ENCODE measurements at places on chromosomes 3 and 15. TPM values are rescaled to one million over a fixed set of nuclear protein-coding genes. Genes with fewer than 3 reads are reported as not detected.
A peak's percentile ranks its signal among the peaks of the same experiment; 100 is the strongest.

GOLGA6L4 gene
- total RNA-seq, result 12.2 TPM

TMCO5A gene
- total RNA-seq, result not detected

STXBP5L gene
- 18.3 TPM for total RNA-seq

BUB1B gene
- not detected for total RNA-seq

CDHR4 gene
- total RNA-seq, result 37.7 TPM

PSTPIP1 gene
- 4.4 TPM for total RNA-seq

C3orf20 gene
- total RNA-seq, result 0.10 TPM

BLM gene
- 0.23 TPM for total RNA-seq

GP5 gene
- 0.13 TPM for total RNA-seq

ISLR gene
- total RNA-seq, result 246 TPM

LTK gene
- total RNA-seq, result 0.30 TPM

ROBO1 gene
- 48.3 TPM for total RNA-seq

- no peak overlapping the region for H3K27ac ChIP-seq
- no peaks in the 10 kb centered on the region for H3K27me3 ChIP-seq
Observed at GRCh38 chr15:75167588-75168350, 33.9 kb upstream of the C15orf39 start.

DNA sequence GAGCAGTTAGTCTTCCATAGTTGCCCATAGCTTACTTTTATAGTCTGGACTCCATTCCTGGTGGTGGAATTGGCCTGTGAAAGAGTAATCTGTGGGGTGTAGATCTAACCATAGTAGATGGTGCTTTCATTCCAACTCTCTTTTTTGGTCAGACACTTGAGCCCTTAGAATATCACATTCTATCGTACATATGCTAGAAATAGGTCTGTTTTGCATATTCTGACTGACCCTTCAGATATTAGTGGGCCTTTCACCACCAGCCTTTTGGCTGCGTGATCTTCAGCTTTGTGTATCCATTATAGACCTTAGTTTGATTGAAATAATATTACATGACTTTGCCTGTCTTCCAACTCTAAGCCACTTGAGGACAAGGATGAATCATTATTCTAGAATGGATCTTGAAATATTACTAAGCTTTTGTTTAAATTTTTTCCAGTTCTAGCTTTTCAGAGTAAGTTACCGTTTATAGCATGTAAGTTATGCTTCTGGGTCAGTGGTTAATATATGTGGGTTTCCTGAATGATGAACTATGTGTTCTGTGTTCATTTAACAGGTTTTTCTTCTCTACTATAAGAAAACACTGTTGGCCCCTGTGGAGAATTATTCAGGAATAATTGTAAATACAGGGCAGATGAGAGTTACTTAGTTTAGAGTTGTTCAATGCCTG lies 8.7 kb downstream of the RAB7A start:
- no peak for DNase-seq
- no peaks in the 10 kb centered on the region for H3K36me3 ChIP-seq
- H3K4me3 ChIP-seq, result no peak overlapping the region
- no peaks in the 10 kb centered on the region for H3K27me3 ChIP-seq

DNA sequence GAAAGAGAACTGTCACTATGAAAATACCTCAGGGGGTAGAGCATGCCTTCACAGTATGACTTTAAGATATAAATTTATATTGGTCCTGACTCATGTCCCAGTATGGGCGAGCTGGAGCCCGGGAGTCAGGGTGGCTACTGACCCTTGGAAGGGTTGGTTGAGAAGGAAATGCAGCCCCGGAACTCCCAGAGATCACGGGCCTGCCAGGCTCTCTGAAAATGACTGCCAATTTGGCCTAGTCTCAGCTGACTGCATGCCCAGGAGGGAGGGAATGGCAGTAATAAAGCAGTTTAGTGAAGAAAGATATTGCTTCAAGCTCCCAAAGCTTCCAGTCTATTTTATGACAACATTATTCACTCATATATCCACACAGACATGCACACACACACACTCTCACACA lies 299.0 kb downstream of the NR2F2 start:
- H3K4me1 ChIP-seq, result peaks cover 9% of the 10 kb centered on the region
- no peak overlapping the region for H3K27ac ChIP-seq
- no peaks in the 10 kb centered on the region for H3K27me3 ChIP-seq
- peak; percentile 32 for DNase-seq
- H3K4me3 ChIP-seq, result no peak overlapping the region

- H3K4me3 ChIP-seq, result no peak overlapping the region
- H3K4me1 ChIP-seq, result no peaks in the 10 kb centered on the region
- H3K27me3 ChIP-seq, result no peaks in the 10 kb centered on the region
- H3K36me3 ChIP-seq, result no peaks in the 10 kb centered on the region
- DNase-seq, result no peak
- H3K27ac ChIP-seq, result no peak overlapping the region
Observed at GRCh38 chr3:65559643-65560042, 479.1 kb downstream of the MAGI1 start.

GRCh38 chr3:127730171-127730570 lies 57.4 kb downstream of the ABTB1 start:
- H3K27me3 ChIP-seq, result no peaks in the 10 kb centered on the region
- peaks cover 9% of the 10 kb centered on the region for H3K4me1 ChIP-seq
- no peaks in the 10 kb centered on the region for H3K36me3 ChIP-seq

GRCh38 chr3:75687323-75687722 lies 23.2 kb downstream of the FRG2C start:
- no peaks in the 10 kb centered on the region for H3K4me1 ChIP-seq
- no peaks in the 10 kb centered on the region for H3K36me3 ChIP-seq
- H3K27ac ChIP-seq, result no peak overlapping the region

GRCh38 chr15:100834731-100835130 lies 44.9 kb upstream of the ALDH1A3 start:
- no peaks in the 10 kb centered on the region for H3K27me3 ChIP-seq
- H3K4me3 ChIP-seq, result no peak overlapping the region
- H3K36me3 ChIP-seq, result no peaks in the 10 kb centered on the region
- no peak for DNase-seq
- no peaks in the 10 kb centered on the region for H3K4me1 ChIP-seq

DNA sequence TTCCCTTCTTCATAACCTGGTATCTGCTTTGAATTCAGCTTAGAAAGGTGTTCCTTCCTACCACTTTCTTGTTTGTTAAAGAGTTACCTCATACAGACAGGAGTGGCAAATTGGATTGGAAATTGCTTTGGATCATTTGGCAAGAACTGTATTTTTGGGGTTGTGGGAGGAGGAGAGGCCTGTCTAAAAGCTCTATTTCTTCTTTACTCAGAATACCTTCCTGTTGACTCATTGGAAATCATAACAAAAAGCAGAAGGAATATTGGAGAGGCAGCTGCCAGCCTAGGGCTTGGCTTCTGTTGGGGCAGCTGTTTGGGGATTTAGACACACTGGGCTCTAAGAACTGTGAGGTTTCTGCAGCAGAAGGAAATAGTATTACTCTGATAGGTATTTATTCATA lies 14.2 kb downstream of the IQGAP1 start:
- no peaks in the 10 kb centered on the region for H3K36me3 ChIP-seq
- H3K27me3 ChIP-seq, result no peaks in the 10 kb centered on the region
- H3K27ac ChIP-seq, result peak overlapping the region; percentile 73
- H3K4me1 ChIP-seq, result peaks cover 22% of the 10 kb centered on the region
- H3K4me3 ChIP-seq, result no peak overlapping the region

- H3K36me3 ChIP-seq, result no peaks in the 10 kb centered on the region
- H3K27ac ChIP-seq, result no peak overlapping the region
- no peak for DNase-seq
- H3K4me1 ChIP-seq, result no peaks in the 10 kb centered on the region
- H3K27me3 ChIP-seq, result no peaks in the 10 kb centered on the region
Observed at GRCh38 chr3:8094415-8094814, 407.2 kb upstream of the LMCD1 start.

DNA sequence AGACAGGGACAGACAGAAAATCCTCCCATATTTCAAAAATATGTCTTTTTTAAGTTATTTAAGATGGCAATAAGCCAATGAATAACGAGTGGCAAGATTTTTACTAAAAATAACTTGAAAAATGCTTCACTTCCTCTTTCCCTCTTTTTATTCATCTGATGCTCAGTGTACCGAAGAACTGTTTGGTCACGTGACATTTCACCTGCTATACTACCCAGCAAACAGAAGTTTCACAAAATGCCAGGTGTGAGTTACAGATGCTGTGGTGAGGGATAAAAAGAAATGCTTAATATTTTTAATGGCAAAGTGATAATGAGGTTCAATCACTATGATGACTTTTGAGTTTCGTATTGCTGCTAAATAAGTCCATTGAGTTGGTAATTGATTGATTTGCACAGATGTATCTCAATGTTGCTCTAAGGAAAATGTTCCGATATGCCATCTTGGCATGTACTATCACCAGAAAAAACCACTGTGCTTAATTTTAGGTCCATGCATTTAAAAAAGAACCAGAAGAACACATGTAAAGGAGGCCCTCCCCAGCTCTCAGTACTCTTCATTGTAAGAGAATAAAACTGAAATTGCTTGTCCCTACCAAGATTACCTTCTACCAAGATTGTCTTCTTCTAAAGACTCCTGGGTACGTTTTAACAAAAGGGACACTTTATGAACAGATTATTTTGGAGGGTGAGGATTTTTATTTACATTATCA lies 26.0 kb upstream of the SEC62 start:
- H3K4me1 ChIP-seq, result no peaks in the 10 kb centered on the region
- H3K27ac ChIP-seq, result no peak overlapping the region
- H3K36me3 ChIP-seq, result no peaks in the 10 kb centered on the region
- no peaks in the 10 kb centered on the region for H3K27me3 ChIP-seq
- no peak for DNase-seq

DNA sequence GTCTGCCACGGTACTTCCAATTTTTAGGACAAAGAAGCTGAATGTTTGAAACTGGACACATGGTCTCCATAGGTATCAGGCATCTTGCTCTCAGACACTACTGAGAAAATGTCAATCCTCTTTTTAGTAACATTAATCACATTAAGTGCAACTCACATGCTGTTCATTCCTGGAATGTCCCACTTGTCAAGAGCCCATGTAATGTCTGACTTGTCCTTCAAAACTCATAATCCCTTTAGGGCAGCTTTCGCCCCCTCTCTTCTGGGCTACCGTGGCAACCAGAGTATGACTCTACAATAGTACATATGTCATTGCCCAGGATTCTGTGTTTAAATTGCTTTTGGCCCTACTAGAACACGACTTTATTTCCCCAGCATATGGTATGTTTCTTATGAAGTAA lies 12.3 kb downstream of the NUDT16 start:
- no peak overlapping the region for H3K4me3 ChIP-seq
- no peaks in the 10 kb centered on the region for H3K36me3 ChIP-seq
- H3K4me1 ChIP-seq, result no peaks in the 10 kb centered on the region
- no peak for DNase-seq

DNA sequence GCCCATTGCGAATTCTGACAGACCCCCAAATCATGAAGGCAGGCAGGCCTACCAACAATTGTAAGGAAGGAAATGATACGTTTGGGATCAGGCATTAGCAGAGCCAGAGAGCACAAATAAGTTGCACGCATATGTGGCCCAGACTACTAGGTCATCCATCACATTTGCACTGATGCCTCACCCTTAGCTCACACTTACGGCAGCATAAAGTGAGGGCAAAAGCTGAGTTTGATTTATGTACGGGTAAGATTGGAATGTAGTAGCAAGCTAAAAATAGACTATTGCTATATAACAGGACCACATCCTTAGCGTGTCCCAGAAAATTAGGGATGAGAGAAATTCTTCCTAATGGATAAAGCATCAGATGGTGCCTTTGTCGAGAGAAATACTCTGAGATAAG lies 58.6 kb downstream of the QTRT2 start:
- no peak for DNase-seq
- no peaks in the 10 kb centered on the region for H3K36me3 ChIP-seq
- no peak overlapping the region for H3K4me3 ChIP-seq
- H3K4me1 ChIP-seq, result no peaks in the 10 kb centered on the region
- no peak overlapping the region for H3K27ac ChIP-seq
- H3K27me3 ChIP-seq, result no peaks in the 10 kb centered on the region

DNA sequence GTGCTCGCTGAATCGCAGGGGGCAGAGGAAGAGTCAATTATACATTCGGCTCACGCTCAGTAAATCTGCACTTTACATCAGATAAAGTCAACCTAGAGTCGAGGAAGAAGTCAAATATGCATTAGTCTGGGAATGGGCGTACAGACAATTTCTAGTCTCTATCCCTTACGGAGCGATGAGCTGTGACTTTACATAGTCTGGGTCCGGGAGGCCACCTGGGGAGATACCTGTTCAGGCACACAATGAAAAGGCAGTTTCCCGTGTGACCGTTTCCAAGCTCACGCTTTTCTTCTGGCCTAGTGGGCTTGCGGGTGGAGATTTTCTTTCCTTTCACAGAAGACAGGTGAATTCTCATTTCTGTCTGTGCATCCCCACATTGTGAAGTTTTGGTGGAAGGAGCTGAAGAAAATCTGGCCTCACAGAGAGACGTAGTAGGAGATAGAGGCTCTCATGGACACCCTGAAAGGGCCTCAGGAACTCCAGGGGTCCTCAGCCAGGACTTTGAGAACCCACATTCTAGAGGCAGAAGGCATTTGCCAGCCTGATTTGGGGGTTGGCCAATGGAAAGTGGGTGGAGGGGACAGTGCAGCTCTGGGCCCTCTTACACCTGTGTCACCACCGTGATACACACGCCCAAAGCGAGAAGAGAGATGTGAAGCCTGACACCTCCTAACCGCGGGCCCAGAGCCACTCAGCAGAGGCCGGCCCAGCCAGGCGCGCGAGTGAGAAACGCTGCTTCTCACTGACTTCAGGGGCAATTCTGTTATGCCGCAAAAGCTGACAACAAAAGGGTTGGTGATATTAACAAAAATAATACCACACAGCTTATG lies 10.7 kb upstream of the OCA2 start:
- H3K4me3 ChIP-seq, result no peak overlapping the region
- H3K27me3 ChIP-seq, result no peaks in the 10 kb centered on the region
- H3K36me3 ChIP-seq, result no peaks in the 10 kb centered on the region
- no peak overlapping the region for H3K27ac ChIP-seq
- DNase-seq, result peak; percentile 13
- peaks cover 6% of the 10 kb centered on the region for H3K4me1 ChIP-seq

- H3K36me3 ChIP-seq, result no peaks in the 10 kb centered on the region
- H3K4me1 ChIP-seq, result no peaks in the 10 kb centered on the region
- H3K27me3 ChIP-seq, result no peaks in the 10 kb centered on the region
- H3K4me3 ChIP-seq, result no peak overlapping the region
- no peak for DNase-seq
- no peak overlapping the region for H3K27ac ChIP-seq
Observed at GRCh38 chr3:30776186-30776815, 118.2 kb downstream of the GADL1 start.

DNA sequence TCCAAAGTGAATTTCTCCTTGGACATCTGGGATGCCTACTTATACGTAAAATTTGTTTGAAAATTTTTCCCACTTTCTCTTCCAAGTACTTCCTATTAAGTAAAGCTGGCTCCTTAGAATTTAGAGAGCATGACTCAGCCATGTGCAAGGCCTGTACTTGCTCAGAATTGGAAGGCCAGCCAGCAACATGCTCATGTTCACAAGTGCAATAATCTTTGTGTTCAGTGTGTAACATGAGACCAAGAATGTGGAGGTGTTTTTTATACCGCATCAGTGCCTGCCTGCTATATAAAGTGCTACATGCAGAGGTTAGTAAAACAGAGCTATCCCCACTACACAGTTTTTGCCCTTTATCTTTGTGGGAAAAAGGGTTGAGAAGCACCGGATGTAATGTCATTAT lies 151.9 kb upstream of the FEZF2 start:
- H3K27ac ChIP-seq, result no peak overlapping the region
- no peaks in the 10 kb centered on the region for H3K27me3 ChIP-seq
- H3K4me3 ChIP-seq, result no peak overlapping the region
- no peaks in the 10 kb centered on the region for H3K4me1 ChIP-seq
- no peak for DNase-seq
- H3K36me3 ChIP-seq, result no peaks in the 10 kb centered on the region

All from ovary (tissue), 10 donors.